ENCODE measurements at places on chromosomes 1 and 21. TPM values are rescaled to one million over a fixed set of nuclear protein-coding genes. Genes with fewer than 3 reads are reported as not detected.

GRCh38 chr1:24949331-24949881 is 19.3 kb upstream of the RUNX3 start:
- no peak overlapping the region for H3K4me3 ChIP-seq
- no peaks in the 10 kb centered on the region for H3K4me1 ChIP-seq
- H3K27me3 ChIP-seq: no peaks in the 10 kb centered on the region
- no peaks in the 10 kb centered on the region for H3K36me3 ChIP-seq
- DNase-seq: no peak

GRCh38 chr1:110130113-110130591 is 17.9 kb downstream of the UBL4B start:
- no peaks in the 10 kb centered on the region for H3K4me1 ChIP-seq
- peaks cover 10% of the 10 kb centered on the region for H3K27me3 ChIP-seq

Gene SLC35F3
- total RNA-seq: 0.36 TPM

Gene AKIRIN1
- 38.5 TPM for total RNA-seq

Gene CDA
- total RNA-seq: 3.2 TPM

All from adrenal gland (tissue), 19 donors.